ENCODE measurements at places on chromosomes 3 and 15.

- no peak for DNase-seq
Observed at GRCh38 chr3:194773771-194774455, 88.2 kb downstream of the FAM43A start.

- no peak for DNase-seq
Observed at GRCh38 chr3:119338754-119339153, 44.6 kb downstream of the ARHGAP31 start.

DNA sequence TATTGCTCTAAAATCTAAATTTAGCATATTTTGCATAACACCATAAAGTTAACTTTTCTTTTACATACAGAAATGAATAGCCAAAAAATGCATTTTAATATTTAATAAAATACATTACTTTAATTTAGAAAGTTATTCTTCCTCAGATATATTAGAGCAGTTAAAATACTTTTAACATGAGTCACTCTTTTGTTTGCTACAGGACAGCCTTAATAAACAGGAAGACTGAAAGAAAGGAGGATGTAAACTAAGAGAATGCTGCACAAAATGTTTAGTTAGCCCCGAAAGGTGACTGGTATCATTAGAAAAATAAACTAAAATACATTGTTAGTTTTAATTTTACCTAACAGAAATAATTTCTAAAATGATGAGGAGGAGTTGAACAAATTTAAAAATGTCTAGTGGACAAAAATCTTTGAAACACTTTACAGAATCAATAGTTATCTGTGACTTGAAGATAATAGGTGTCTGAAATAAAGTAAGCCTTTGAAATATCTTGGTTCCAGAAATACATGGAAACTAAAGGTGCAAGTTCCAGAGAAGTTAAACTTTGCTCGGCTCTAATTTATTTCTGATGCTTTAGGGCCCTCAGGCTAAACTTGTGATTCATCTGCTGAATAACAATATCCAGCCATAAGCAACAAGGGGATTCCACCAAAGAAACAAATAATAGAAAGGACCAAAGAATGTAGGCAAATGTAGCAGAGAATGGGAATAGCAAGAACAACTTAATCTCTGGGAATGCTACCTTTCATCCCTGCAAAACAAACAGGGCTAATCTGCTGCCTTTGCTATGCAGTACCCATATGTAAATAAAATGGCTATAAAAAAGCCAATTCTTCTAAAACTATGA lies 138.3 kb upstream of the UBP1 start:
- DNase-seq: no peak

DNA sequence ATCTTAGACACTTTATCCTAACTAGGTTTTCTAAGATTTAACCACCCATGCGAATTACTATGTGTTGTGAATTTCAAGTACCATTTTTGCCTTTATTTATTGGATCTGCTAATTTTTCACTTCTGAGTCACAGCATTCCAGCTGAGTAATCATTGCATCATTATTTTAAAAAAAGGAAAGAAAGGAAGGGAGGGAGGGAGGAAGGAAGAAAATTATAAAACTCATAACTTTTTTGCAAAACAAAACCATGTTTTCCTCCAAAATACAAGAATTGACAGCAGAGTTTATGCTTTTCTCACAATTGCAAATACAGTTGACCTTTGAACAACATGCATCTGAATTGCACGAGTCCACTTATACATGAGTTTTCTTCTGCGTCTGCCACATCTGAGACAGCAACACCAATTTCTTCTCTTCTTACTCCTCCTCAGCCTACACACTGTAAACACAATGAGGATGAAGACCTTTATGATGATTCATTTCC lies 651.4 kb upstream of the NECTIN3 start:
- no peak for DNase-seq

- DNase-seq: no peak
Observed at GRCh38 chr3:127800508-127800907, 21.8 kb downstream of the MGLL start.

DNA sequence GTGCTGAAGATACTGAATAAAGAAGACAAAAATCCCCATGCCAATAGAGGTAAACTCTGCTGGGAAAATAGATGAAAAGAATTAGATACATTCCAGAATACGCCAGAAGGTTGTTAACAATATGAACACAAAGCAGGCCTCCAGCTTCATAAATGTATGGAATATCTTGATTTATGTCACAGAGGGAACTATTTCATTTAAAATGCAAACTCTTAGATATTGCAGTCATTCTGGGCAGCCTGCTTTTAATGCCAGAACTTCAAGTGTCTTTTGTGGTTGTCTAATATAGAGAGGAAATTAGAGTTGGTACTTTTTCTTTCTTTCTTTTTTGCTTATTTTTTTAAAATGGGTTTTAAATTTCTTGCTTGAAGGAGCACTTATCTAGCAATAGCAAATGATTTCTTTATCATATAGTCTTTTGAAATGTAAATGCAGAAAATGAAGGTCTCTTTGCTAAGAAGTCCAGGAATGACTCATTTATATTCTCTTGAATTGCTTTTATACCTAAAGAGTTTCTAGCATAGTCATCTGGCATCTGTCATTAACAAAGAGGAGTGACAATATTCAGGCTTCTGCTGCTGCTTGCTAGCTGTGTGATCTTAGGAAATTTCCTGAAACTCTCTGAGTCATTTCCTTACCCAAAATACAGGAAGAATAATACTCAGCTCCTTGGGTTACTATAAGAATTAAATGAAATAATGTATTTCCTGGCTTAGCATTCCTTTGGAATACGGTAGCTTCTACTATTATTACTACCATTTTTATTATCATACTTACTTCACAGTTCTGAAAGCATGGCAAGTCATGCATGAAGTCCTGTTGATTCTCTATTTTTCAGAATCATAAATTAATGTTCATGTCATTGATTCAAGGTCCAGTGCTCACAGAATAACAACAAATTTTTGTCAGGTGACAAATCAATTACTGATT lies 527.6 kb downstream of the DIPK2A start:
- no peak for DNase-seq

GRCh38 chr3:31614162-31614921 lies 81.6 kb downstream of the STT3B start:
- no peak for DNase-seq

DNA sequence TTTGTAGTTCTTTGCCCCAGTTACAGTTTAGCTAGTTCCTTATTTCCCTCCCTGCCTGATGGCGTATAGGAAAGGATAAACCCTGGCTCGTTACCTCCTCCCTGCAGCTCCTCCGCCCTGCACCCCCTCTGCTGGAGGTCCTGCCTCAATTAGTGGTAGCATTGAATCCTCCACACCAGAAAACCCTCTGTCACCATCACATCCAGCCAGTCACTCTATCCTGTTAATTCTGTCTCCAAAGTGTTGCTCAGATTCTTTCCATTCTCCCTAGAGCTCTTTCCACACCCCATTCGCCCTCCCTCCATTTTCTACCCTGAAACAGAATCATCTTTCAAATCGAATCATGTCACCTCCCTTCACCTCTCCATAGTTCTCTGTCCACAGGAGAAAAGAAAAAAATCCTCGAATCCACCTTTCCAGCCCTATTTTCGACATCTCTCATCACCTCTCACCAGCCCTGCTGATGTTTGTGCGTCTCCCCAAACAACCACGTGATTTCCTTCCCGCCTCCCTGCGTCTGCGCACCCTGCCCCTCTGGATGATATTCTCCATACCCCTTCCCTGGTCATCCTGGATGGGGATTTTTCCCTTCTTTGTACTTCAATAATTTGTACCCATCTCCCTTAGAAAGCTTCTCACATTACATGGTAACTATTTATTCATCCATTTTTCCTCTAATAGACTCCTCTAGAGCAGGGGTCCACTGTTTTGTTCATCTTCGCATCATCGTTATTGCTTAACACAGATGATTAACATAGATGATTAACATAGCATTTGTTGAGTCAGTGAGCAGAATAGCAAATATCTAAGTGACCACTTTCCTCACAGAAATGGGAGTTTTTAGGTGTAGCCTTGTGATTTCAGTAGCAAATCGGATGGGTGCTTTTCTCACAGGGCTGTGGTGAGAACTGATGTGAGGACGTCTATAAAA lies 37.1 kb downstream of the MAP3K13 start:
- DNase-seq: no peak

- no peak for DNase-seq
Observed at GRCh38 chr3:175356899-175357324, 497.8 kb downstream of the NAALADL2 start.

GRCh38 chr3:113867506-113867905 lies 28.9 kb downstream of the GRAMD1C start:
- DNase-seq: no peak

DNA sequence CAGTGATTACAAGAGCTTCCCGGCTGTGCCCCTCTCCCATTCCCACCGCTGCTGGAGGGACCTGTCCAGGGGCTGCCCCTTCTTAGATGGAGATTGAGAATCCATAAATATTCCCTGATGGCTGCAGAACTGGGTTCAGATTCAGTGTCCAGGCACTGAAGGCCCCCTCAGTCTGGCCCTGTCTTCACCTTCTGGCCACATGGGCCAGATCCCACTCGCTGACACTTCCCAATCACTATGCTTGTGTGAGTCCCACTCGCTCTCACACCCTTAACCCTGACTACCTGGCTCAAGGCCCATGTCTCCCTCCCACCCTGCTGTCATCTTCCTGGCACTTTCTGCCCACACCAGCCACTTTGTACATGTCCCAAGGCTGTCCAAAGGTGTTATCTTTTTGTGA lies 15.5 kb upstream of the MRPS22 start:
- DNase-seq: no peak

- no peak for DNase-seq
Observed at GRCh38 chr3:2837239-2837638, 272.9 kb downstream of the IL5RA start.

DNA sequence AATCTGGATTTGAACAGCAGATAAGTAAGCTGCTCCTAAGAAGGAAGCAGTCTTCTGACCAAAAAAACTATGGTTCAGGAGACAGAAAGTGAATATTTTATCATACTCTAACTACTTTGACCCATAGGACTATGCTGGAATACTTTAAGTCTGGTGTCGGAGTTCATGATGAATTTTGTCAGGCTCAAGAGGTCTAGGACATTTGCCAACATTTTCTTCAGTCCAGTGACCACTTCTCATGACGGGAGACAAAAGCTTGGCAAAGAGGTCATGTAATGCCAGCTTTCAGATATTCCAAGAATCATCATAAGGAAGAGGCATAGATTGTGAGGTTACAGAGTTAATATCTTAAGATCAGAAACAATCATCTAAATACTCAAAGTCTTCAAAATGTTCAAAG lies 20.5 kb upstream of the DCBLD2 start:
- DNase-seq: no peak
